ENCODE measurements at places on chromosomes 3 and 15.

GRCh38 chr3:150077581-150078247 is 107.0 kb upstream of the PFN2 start:
- DNase-seq = no peak

GRCh38 chr3:57756528-57757401 is 656 bp downstream of the SLMAP start:
- peak; percentile 17 for DNase-seq

DNA sequence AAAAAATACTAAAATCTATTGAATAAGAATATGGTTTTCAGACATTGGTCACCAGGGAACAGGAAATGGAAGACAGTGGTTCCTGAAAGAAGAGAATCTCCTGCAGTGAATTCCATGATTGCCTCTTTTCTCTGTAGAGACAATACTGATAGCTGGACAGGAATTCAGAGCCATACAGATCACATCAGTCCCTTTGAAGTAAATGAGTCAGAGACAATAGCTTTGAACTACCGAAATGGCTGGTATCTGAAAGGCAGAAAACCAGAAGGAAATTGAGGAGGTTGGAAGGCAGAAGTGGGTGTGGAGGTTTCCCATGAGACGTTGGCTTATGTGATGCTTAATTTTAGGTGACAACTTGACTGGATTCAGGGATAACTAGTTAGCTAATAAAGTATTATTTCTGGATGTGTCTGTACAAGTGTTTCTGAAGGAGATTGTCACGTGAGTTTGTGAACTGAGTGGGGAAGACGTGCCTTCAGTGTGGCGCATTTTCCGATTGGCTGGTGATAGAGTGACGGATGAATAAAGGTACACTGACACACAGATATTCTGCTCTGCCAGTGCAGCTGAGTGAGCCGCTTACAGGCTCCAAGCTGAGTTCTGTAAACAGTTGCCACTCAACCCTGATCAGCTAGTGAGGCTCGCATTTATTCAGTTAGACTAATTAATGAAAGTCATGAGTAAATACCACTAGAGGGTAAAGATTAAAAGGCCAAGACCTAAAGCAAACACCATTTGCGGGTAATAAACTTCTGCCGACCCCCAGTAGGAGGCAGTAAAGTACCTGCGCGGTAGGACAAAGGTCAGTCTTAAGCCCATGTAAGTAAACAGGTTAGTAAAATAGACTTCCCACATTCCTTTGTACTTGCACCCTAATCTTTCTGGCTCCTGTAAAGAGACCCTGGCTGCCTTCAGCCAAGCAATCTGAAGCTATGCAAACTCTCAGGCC is 1298.6 kb downstream of the SI start:
- DNase-seq = no peak

- no peak for DNase-seq
These were observed 52.1 kb upstream of the P3H2 start for GRCh38 chr3:190172751-190173150.

DNA sequence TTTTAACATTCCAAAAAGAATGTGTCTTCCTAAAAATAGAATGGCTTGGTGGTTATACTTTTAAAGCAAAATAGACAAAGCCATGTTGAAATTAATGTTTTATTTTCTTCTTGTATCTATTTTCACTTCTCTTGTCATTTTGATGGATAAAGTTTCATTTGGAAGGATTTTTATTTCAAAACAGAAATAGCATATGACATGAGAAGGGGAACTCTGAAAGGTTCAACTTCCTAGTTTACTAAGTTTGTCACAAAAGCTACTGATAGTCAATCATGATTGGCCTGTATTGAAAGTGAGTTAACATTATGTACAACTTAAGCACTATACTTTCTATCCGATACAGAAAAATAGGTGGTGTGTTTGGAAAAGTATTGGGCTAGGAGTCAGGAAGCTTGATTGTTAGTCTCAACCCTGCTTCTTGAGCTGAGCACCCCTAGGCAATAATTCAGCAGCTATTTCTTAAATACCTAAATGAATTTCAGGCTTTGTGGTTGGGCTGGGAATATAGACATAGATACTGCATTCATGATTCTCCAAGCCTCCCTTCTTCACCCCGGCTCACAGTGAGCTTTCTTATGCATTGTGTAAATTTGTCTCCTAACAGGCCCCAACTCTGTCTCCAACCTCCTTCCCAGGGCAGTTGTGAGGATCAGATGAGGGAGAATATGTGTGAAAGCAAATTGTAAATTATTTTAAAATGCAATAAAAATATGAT is 46.9 kb upstream of the CSPG4 start:
- no peak for DNase-seq

- no peak for DNase-seq
These were observed 428.1 kb downstream of the TAFA4 start for GRCh38 chr3:68504201-68504600.

DNA sequence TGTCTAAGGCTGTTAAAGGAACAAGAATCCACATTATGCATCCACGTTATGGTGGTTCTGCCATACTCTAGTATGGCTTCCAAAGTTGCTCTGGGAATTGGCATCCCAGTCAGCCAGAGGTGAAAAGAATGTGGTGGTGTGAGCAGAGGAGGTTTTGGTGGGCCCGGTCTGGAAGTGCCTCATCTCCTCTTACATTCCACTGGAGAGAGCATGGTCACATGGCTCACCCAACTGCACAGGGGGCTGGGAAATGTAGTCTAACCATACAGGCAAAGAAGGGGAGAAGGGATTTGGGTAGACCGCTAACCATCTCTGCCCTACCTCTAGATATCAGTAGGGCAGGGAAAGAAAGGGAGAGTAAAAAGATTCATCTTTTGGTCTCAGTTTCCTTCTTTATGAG is 3.2 kb upstream of the HEG1 start:
- no peak for DNase-seq

DNA sequence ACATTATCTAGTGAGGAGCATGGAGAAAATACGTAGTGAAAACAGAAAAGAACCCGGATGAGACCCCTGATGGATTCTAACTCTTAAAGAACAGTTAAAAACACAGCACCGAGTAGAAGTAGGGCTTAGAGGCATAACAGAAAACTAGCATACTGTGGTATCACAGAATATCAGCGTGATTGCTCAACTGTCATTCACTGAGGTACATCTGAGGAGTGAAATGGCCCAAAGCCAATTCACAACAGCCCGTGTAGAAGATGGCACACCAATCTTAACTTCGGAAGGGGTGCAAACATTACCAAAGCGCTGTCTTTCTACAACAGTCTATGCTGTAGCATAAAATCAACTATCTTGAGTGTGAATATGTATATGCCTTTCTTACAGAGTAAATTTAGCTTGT is 1.8 kb downstream of the CLASP2 start:
- DNase-seq = no peak

DNA sequence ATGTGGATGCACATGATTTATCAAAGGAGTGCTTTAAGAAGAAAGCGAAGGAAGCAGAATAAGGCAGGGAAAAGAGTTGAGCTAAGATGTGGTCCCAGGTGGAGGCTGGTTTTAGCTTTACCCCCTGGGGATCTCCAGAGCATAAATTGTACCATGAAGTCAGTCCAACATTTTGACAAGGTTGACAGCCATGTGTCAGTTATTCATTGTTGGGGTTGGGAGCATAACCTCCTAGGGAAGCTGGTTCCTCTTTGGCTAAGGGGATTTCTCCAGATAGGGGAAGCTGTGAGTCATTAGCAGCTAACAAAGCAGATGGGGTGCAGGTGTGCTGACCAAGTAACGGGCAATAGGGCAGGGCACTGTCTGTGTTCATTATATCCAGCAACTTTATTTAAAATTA is 123.7 kb upstream of the IGSF10 start:
- DNase-seq = no peak

GRCh38 chr3:55923626-55924025 is 436.5 kb upstream of the WNT5A start:
- DNase-seq = no peak

- no peak for DNase-seq
These were observed 9.6 kb downstream of the C3orf18 start for GRCh38 chr3:50557915-50558314.

GRCh38 chr15:76799760-76800159 is 105.4 kb downstream of the SCAPER start:
- no peak for DNase-seq

- DNase-seq = no peak
These were observed 9.4 kb downstream of the SEMA3F start for GRCh38 chr3:50164481-50164880.

- no peak for DNase-seq
These were observed 72.9 kb downstream of the TMCC1 start for GRCh38 chr3:129820587-129820986.

GRCh38 chr15:69279636-69280035 is 19.1 kb upstream of the PAQR5 start:
- no peak for DNase-seq

GRCh38 chr3:107813026-107813425 is 277.8 kb downstream of the CD47 start:
- no peak for DNase-seq

DNA sequence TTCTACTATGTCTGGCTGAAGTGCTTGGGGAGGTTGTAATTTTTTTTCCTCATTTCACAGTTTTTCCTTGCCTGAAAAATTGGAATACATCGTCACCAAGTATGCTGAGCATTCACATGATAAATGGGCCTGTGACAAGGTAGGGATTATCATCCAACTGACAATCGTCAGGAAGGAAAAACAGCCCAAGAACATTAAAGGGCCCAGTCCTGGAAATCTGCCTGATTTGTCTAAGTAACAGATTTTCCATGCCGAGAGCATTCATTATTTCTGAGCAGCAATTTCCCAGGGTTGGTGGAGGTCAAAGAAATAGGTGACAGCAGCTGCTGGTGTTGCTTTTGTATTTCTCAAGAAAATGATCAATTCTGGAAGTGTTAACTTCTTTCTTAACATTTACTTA is 226.0 kb upstream of the CHRM5 start:
- DNase-seq = no peak

- DNase-seq = no peak
These were observed 76.1 kb upstream of the ATP11B start for GRCh38 chr3:182717216-182717615.

GRCh38 chr3:129822241-129822640 is 71.3 kb downstream of the TMCC1 start:
- DNase-seq = no peak

DNA sequence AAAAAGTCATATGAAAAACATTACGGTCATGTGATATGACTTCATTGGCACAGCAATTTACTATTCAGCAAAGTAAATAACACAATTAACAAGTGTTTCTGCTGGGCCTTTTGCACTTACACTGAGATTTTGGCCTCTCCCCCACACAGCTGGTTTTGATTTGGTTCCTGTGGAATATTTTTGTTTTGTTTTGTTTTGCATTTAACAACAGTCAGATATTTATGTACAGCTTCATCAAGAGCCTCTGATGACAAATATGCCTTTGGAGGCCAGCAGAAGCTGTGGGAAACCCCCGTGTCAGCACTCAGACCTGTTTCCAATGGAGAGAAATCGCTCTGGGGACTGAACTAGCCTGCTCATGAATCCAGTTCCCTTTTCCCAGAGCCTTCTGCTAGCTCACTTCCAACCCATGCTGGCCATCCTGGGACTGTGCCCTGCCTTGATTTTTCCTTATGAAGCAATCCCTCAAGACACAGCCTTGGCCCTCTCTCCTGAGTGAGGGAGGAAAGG is 161.9 kb downstream of the ATG7 start:
- no peak for DNase-seq

- DNase-seq = no peak
These were observed 103.7 kb downstream of the RPL22L1 start for GRCh38 chr3:170766253-170766652.

GRCh38 chr3:9045371-9045770 is 82.1 kb upstream of the RAD18 start:
- no peak for DNase-seq

DNA sequence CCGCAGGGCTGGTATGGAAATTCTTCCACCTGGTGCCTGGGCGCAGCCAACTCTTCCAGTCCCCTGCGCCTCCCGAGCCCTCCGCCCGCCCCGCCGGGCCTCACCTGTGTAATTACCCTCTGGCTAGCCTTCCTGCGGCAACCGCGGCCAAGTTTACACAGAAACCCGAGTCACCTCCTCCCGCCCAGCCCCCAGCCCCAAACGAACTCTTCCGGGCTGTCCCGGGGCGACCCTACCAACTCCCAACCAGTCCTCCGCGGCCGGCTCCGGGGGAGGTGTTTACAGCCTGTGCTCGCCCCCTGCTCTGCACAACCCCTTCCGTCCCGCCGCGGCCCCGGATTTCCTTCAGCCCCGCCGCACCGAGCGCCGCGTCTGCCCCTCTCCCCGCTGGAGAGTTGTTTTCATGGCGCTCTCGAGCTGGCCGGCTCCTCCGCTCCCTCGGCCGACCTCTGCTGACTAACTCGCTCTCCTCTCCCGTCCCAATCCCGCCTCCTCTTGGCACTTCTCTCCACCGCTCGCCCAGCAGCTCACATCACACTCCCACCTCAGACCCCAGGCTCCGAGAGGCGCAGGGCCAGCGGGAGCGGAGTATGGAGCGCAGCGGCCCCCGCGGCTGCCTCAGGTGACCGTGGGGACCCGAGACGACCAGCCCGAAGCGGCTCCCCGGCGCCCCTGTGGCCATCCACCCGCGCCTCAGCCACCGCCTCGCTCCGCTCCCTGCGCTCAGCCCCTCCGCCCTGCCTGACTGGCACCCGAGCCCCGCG is 538 bp downstream of the ATOSA start:
- DNase-seq = peak; percentile 54

GRCh38 chr3:181974198-181974597 is 262.5 kb downstream of the SOX2 start:
- no peak for DNase-seq

DNA sequence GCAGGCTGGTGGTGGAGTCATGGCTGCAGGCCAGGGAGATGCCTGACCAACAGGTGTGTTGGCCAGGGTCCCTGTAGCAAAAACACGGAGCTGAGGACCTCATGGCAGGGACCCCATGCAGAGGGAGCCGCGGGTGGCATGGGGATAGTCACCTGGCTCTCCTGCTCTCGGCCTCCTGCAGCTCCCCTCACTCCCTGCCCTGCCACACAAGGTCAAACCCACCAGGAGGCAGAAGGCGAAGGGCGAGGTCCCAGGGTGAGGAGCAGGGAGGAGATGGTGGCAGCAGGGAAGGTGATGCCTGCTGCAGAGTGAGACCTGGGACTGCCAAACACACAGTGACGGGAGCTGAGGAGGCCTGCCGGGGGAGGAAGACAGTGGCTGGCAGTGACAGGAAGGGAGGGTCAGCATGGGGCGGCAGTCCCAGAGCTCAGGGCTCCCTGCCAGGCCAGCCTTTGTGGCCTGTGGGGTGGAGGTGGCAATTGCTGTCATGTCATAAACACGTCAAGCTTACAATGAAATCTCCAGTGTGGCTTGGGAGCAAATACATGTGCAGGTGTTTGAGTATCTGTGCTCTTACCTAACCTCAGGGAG is 144.3 kb downstream of the TJP1 start:
- no peak for DNase-seq

DNA sequence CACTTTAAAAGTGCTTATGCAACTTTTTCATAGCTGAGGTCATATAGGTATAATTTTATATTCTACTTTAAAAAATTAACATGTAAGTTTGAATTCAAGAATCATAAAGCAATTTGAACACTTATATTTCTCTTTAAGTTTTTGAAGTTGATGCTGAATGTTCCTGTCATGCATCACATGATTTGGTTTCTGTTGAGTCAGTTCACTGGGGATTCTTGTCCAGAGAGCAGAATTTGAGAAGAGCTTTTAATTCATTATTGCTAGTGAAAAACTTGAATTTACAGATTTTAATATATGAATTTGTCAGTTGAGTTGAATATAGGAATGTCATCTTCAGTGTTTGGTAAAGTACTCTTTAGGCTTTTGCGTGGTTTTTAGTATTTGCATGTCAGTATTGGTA is 7.9 kb downstream of the SLC25A26 start:
- no peak for DNase-seq

Data from activated CD4-positive, alpha-beta T cell treated with anti-CD3 and anti-CD28 coated beads, Interleukin-2, amount 50 U/mL, for 1 hour (primary cell).